ENCODE measurements at places on chromosomes 3 and 15.

- no peak for DNase-seq
Measured at GRCh38 chr3:182349951-182350517, 443.3 kb upstream of the ATP11B start.

GRCh38 chr15:31300981-31301672 is 25.5 kb upstream of the KLF13 start:
- no peak for DNase-seq

- no peak for DNase-seq
Measured at GRCh38 chr15:96869122-96869521, 538.6 kb downstream of the NR2F2 start.

GRCh38 chr3:128394033-128394432 is 72.7 kb downstream of the DNAJB8 start:
- no peak for DNase-seq

GRCh38 chr15:91866371-91866905 is 12.9 kb downstream of the SLCO3A1 start:
- no peak for DNase-seq

- no peak for DNase-seq
Measured at GRCh38 chr3:46416125-46416810, 9.2 kb downstream of the CCRL2 start.

DNA sequence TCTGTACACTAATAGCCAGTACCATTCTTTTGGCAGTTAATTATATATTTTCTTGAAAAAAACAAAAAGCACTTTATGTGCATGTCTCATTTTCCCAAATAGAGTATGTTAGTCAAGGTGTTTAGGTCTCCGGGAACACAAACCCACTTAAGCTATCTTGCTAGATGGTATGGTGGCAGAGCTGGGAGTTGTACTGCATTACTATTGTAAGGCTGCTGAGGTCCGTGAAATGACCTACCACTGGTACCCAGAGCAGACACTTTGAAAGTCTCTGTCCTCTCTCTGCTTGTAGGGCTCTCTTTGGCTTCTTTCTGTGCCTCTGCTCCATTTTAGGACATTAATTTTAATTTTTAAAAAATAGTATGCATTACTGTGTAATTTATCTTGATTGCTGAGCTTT is 8.8 kb downstream of the TMOD3 start:
- no peak for DNase-seq

DNA sequence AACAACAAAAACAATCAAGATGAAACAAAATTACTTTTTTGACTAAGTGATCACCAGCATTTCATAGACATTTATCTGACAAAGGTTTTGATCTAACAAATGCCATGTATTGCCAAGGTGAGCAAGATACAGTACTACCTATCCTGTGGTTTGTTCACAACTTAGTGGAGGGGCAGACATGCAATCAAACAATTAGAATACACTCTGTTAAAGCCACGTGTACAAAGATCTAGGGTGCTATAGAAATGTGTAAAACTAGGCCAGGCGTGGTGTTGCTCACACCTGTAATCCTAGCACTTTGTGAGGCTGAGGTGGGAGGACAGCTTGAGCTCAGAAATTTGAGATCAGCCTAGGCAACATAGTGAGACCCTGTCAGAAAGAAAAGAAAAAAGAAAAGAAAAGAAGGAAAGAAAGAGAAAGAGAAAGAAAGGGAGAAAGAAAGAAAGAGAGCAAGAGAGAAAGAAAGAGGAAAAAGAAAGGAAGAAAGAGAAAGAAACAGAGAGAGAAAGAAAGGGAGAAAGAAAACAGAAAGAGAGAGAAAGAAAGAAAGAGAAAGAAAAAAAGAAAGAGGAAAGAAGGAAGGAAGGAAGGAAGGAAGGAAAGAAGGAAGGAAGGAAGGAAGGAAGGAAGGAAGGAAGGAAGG is 1.4 kb upstream of the TRIM69 start:
- no peak for DNase-seq

All from activated naive CD4-positive, alpha-beta T cell treated with anti-CD3 and anti-CD28 coated beads, Interleukin-2, amount 50 U/mL, for 16 hours (primary cell).